ENCODE measurements at places on chromosomes 11 and 22. TPM values are rescaled to one million over a fixed set of nuclear protein-coding genes. Genes with fewer than 3 reads are reported as not detected.

DNA sequence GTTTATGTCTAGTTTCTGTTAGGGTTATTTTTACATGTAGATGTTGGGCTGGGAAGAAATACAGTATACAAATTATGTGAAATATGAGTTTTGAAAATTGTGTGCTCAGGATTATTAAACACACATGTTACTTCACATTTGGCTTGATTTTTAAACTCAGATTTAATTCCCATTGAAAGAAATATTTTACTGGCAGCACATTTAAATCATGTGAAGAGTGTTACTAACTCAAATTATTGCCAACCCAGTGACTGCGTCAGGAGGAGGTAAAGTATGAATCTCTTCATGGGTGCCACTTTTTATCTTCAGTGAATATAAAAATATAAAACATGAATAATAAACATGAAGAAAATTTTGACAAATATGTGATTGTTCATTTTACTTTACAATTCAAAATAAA lies 457.5 kb upstream of the CCDC179 start:
- no peak for DNase-seq

DNA sequence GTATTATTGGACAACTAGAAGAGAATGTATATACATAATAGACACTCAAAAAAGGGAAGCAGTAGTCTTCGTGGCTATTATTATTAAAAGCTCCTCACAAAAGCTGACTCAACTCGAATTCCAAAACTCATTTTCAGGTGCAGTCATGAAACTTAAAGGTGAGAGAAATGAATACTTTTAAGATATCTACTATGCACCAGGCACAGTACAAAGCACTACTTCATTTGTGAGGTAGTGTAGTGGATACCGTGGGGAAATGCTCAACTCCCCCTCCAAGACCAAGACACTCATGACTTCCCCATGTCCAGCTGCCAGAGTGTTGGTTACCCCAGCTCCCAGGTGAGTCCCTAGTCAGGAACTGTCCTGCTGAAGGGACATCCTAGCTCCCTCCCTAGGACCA lies 2.1 kb downstream of the SYN3 start:
- DNase-seq, result no peak

DNA sequence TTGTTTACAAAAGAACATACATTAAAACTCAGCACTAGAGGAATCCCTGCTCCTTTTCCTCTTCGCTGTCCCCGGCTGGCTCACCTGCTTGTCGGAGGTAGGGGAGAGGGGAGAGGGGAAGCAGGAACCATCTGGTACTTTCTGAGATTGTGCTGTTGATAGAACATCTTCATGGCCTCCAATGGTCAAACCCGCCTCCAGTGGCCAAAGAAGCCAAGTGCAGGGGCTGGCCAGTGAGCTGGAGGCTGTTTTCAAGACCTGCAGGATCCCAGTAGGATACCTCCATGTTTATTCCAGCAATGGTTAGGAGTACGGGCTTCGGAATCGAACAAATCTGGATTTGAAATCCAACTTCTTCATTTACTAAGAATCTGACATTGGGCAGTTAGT lies 92.6 kb downstream of the PKNOX2 start:
- DNase-seq, result no peak

GRCh38 chr11:83720675-83721074 lies 434.5 kb upstream of the CCDC90B start:
- DNase-seq, result no peak

DNA sequence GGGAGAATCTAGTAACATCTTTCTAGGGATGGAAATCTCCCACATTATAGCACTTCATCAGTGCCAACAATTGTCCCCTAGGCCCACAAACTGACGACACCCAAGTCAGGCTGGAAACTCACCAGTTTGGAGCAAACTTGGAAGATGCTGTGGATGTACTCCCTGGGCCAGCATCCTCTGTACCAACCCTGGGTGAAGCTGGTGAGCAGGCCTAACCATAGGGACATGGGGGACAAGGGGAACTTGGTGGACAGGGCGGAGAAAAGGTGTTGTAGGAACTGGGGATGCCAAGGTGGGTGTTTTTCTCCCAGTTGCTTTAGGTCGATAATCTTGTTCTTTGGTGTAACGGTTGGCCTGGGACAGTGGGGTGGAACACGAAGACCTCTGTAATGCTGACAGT lies 42.2 kb downstream of the DRG1 start:
- DNase-seq, result no peak

The CHRDL2 gene
- 0.31 TPM for polyA plus RNA-seq

DNA sequence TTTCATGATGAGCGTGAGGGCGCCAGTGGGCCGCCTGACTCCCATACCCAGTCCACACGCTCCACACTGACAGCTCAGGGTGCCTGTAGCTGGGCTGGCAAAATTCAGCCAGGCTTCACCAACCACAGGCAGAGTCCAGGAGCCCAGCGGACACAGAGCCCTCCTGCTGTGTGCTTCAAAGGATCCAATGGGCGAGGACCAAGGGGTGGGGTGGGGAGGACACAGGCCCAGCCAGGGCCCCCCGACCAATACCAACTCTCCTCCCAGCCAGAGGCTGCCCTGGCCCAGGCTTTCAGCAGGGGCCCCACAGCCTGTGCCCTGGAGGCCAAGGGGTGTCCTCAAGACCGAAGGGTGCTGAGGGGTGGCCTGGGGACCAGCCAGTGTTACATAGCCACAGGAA lies 336.1 kb downstream of the CTTN start:
- DNase-seq, result no peak

- peak; percentile 50 for DNase-seq
These were observed 124.2 kb downstream of the ARL14EP start for GRCh38 chr11:30447058-30447640.

DNA sequence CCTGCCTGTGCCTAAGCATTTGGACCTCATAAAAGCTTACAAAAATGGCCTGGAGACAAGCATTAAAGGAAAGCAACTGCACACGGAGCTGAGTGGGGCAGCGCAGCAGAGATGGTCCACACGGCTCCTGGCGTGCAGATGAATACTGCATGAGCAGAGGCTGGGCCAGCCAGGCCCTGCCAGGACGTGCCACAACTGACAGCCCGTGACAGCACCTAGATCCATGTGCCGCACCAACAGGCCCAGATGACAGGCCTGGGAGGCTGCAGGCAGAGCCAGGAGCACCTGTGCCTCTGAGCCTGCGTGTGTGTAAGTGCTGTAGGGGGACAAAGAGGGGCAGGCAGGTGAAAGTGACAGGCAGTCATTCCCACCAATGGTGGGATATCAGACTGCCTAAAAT lies 33.4 kb downstream of the MICAL3 start:
- no peak for DNase-seq

DNA sequence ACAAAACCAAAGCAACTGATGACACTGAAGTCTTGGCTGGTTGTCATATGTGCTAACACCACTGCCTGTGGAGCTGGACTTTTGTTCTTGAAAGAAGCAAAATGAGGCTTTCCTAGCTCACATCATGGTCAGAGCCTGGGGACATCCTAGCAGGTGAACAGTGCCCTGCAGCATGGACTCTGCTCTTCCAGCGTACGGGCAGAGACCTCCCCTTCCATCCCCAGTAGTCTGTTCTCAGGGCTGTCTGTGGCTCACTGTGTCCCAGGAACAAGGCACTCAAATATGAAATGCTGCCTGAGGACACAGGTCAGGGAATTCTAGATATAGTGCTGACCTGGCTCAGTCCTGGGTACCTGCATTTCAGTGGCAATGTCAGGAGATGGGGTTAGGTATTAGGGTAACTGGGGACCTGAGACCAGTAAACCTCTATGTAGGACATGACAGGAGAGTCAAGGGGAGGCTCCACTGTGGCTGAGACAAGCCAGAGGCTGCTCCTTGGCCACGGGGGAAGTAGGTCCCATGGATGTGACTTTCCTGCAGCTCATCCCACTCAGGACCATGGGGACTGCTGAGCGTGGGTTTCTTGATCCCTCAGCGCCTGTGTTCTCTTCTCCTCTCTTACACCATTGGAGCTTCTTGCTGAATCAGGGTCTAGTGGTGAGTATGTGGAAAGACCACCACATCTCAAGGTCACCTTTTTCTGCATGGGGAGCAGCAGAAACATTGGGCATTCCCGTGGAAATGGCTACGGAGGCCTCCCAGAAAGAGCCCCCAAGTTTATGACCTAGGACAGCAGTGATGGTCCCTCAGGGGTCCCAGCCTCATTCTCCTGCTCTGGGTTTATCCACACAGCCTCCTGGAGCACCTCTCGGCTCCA lies 80.1 kb downstream of the ZNF280B start:
- no peak for DNase-seq

DNA sequence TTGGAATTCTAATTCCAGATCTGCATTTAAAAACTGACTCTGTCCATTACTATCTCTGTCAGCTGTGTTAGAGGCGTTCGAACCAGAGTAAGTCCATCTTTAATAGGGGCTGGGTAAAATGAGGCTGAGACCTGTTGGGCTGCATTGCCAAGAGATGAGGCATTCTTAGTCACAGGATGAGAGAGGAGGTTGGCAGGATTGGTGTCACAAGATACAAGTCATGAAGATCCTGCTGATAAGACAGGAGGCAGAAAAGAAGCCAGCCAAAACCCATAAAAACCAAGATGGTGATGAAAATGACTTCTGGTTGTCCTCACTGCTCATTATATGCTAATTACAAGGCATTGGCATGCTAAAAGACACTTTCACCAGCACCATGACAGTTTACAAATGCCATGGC lies 356.3 kb upstream of the ISX start:
- DNase-seq, result no peak

DNA sequence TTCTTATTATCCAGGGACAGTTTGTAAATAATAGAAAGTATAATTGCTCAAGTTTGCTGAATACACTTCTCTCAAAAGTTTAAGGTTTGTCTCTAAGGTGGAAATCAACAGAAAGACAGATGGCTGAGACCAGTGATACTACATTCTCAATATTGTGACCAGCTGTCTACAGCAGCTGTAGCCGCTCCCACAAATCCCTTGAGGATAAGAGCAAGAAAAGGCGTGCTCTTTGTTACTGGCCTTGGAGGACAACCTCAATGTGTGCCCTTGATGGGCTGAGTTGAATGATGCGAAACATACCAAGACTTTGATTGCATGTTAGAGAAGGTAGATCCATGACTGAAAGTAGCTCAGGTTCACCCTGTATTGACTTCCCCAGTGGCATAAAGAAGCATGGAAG lies 6.1 kb downstream of the OR6M1 start:
- DNase-seq, result no peak

The RASL10A gene
- polyA plus RNA-seq, result 0.58 TPM

GRCh38 chr22:36541831-36542411 lies 13.0 kb upstream of the EIF3D start:
- no peak for DNase-seq

The OLFML1 gene
- 25.9 TPM for polyA plus RNA-seq

DNA sequence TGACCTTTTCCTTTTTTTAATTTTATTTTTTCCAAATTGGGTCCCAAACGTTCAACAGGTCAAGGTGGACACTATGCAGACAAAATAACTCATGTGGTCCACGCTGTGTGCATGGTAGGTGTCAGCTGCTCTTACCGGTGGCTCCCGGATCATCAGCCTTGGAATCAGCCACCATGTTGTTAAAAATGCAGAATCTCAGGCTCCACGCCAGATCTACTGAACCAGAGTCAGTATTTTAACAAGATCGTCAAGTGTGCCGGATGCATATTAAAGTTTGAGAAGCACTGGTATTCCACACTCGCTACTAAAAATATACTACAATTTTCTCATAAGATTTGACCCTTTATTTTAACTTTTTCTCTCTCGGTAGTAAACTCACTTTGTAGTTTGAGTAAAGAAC lies 553 bp upstream of the LDLRAD3 start:
- no peak for DNase-seq

The MYO7A gene
- polyA plus RNA-seq, result 3.3 TPM

- no peak for DNase-seq
These were observed 48.8 kb upstream of the ANO1 start for GRCh38 chr11:70029115-70029860.

- no peak for DNase-seq
These were observed 23.6 kb downstream of the CHEK2 start for GRCh38 chr22:28718044-28718443.

- no peak for DNase-seq
These were observed 19.3 kb upstream of the GLYATL1 start for GRCh38 chr11:58919980-58920379.

- no peak for DNase-seq
These were observed 98.7 kb upstream of the CRYBB3 start for GRCh38 chr22:25100948-25101347.

- DNase-seq, result no peak
These were observed 32.6 kb upstream of the TOLLIP start for GRCh38 chr11:1341928-1342524.

DNA sequence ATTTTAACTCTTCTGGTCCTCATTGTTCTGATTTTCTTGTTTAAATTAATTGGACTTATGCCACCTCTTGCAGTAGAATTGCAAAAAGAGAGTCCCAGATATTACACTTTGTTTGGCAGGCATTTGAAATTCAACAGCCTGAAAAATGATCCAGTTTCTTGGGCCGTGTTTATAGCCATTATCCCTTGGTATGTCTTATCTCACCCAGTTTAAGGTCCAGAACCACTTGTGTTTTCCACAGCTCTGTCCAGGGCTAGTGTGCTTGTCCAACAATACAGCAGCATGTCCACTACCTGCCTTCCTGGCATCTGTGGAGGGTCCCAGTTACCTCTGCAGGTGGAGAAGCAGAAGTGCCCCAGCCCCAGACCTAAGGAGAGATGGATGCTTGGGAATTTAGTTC lies 397.4 kb downstream of the SOX6 start:
- DNase-seq, result no peak

DNA sequence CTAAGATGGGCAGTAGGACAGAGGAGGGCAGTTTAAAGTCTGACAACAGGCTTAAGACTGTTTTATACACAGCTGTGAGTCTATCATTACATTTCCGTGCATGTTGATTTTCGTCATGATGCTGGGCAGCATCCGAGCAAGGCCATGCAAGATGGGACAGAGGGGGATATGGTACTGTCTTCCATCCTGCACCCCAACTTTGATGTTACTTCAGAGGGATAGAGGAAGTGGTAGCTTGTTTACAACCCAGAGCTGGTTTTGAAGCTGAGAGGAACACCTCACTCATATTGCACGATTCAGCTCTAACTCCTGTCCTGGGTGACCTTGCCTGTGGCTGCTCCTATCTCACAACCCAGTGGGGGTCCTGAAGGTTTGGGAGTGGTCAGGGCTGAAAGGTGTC lies 3.0 kb upstream of the SORL1 start:
- no peak for DNase-seq

- DNase-seq, result no peak
These were observed 78.0 kb upstream of the SUSD2 start for GRCh38 chr22:24103301-24103700.

DNA sequence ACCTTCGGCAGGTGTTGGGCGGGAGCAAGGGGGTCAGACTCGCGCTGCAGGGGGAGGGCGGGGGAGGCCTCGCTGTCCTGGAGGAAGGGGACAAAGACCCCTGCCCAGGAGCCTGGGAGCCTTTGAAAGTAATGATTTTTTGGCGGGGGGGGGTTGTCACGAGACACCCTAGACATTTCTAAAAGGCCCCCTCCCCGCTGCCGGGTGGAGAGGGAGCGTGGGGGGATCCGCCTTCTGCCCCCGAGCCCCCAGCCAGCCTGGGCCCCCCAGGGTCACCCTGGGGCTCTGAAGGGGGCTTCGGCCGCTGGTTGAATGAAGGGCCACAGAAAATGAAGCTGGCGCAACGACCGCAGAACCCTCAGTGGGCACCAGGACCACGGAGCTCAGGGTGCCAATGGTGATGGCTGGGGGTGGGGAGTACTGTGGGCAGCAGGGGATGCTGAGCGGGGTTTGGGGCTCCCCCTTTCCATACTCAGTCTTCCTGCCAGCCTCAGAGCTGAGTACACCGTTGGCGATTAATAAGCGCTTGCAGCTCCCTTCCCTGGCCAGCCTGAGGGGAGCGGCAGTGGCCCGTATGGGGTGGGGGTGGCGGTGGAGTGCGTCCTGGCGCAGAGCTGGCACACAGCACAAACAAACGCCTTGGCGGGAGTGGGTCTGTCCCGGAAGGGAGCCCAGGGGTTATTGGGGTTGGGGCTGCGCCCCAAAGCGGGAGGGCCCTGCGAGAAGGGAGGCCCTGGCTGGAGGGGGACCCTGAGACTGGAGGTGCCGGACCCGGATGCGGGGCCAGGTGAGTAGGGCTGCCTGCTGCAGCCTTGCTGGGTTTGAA lies 1.2 kb upstream of the DUSP8 start:
- DNase-seq, result no peak
